ENCODE measurements at places on chromosomes 12 and 14.

- DNase-seq: no peak
These were observed 8.9 kb downstream of the CALM1 start for GRCh38 chr14:90405755-90406154.

DNA sequence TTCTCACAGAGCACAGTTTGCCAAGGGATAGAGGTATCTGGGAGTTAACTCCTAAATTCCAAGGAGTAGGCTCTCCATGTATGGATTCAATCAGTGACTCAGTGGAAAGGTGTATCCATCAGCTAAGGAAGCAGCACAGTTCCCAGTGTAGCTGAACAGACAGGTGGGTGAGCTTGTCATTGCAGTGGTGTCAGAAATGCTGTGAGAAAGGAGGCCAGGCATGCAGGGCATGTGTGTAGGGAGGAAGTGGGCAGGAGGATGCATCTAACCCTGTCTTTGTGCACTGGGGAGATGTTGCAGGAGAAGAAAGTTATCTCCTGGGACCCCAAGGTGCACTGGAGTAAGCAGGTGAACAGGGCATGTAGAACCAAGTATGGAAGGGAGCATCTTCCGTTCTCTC is 539.0 kb downstream of the VRK1 start:
- no peak for DNase-seq

DNA sequence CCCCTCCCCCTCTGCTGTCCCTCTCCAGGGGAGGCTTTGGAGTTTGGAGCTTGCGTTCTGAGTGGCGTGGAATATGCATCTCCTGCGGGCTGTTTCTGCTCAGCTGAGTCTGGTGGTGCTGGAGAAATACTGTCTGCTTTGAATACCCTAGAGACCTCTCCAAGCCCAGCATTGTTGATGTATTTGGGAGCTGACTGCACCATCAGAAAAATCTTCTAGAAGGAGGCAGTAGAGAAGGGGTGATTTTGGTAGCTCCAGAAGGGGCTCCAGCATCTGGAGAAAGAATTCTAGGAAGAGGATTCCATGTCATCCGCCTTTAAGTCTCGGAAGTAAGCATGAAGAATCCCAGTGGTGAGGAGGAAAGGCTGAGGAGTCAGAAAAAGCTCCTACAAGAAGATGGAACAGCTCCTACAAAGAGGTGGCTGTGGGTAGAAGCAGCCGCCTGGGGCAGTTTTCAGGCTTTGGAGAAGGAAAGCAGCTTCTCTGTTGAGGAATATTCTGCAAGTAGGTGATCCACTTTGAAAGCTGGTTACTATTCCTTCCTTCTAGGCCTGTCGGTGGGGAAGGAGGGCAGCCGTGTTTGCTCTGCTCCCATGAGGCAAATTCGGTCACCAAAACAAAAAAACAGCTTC is 9.7 kb downstream of the MLXIP start:
- DNase-seq: no peak

GRCh38 chr12:13631873-13632272 is 349.5 kb downstream of the GRIN2B start:
- no peak for DNase-seq

DNA sequence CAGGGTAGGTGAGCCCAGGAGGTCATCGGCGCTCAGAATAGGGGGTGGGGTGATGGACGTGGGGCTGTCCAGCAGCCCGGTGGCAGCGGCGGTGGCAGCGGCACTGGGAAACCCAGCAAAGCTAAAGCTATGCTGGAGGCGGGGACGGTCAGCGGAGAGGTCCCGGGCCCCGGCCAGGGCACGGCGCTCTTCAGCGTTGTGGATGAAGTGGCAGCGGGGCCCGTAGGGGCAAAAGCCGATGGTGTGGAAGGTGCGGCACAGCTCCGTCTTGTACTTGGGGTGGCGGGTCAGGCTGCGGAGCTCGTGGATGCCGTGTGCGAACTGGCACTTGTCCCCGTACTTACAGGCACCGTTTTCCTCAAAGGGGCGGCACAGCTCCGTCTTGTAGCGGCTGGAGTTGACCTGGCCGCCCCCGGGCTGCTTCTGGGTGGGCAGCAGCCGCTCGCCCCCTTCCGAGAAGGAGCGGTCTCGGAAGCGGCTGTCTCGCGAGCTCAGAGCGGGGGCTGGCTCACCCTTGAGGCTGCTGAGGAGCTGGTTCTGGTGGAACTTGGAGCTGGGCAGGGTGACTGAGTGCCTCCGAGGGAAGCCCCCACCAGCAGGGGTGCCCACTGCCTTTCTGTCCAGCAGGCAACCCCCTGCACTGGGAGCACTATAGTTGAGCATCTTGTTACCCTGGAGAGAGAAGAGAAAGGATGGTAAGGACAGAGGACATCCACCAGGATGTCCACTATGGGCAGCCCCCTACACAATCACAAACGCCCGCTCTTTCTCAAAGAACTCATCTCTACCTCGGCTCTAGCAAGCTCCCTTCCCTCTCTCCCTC is 2.8 kb downstream of the ZFP36L1 start:
- no peak for DNase-seq

- DNase-seq: no peak
These were observed 56.8 kb upstream of the LRRK2 start for GRCh38 chr12:40168001-40168400.

DNA sequence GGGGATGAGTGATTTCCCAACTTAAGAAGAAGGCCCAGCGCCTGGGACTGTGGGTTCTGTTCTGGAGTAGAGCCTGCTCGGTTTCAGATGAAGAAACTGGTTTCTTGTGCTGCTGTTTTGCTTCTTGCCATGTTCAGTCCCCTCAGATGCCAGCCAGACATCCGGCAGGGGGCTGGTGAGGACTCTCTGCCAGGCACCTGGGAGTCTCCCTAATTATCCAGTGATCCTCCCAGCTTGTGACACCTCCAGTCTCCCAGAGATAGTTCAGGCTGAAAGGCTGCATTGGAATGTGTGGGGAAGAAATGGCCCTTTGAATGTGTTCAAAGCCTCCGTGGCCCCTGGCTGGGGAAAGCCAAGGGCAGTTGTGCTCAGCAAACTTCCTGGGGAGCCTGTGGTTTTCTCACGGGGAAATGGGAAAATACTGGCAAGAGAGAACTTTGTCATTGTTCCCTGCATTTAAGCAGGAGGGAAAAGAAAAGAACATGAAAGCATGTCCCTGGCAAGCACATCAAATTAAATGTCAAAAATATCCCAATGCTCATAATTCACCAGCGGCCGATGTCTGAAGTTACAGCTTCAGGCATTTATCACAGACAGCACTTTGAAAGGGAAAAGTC is 8.5 kb upstream of the SERPINA12 start:
- DNase-seq: no peak

GRCh38 chr12:112148031-112148513 is 22.7 kb downstream of the TRAFD1 start:
- DNase-seq: peak; percentile 79

GRCh38 chr12:52255926-52256583 is 18.4 kb upstream of the KRT86 start:
- DNase-seq: no peak

GRCh38 chr12:47935184-47935583 is 28.2 kb upstream of the TMEM106C start:
- DNase-seq: peak; percentile 82

DNA sequence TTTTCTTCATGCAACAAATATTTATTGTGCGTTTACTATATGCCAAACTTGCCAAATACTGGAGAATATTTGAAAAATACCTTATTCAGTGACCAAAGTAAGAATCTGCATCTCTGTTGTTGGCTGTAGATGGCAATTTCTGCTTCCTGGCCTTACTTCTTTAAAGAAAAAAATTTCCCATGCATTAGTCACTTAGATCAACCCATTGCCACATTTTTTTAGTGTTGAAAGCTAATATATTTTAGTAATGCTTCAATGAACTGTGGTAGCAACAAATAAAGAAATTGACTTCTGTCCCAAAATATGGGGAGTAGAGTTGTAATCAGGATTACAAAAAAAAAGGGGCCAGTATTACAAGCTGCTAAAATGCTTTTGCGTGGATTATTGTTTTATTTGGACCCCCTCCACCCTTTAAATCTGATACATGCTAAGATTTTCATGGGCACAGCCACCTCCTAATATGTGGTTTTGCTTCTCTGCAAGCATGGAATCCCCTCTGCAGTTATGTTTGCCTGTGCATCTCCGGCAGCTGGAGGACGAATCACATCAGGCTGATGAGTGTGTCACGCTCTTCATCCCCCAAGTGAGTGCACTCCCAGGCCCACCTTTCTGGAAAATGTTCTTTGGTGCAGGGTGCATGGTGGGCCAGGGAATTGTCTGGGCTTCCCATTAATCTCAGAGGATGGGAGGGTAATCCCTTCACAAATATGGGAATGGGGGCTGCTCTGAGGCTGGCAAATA is 38.1 kb upstream of the PTCSC3 start:
- no peak for DNase-seq

GRCh38 chr14:101598159-101598558 is 36.9 kb downstream of the DIO3 start:
- no peak for DNase-seq

- no peak for DNase-seq
These were observed 5.7 kb downstream of the RAB35 start for GRCh38 chr12:120110550-120111501.

- DNase-seq: peak; percentile 12
These were observed 705.1 kb downstream of the MED13L start for GRCh38 chr12:115572440-115572839.

GRCh38 chr14:100674897-100675619 is 51.6 kb upstream of the DLK1 start:
- DNase-seq: no peak

GRCh38 chr12:120820884-120821510 is 83.2 kb downstream of the SPPL3 start:
- no peak for DNase-seq

DNA sequence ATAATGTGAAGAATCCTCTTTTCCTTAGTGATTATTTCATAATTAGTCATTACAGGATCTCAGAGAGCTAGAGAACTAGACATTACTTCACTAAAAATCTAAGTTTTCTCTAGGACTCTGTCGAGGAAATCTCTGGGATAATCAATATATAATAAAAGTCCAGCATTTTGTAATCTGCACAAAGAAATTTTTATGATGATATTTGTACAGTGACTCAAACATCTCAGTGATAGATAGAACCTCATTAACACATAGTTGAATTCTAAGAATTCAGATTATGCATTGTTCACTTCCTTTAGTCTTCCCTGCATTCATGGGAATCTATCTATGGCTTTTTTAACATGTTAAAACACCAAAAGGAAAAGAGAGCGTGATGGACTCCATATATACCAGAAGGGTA is 11.0 kb downstream of the ITPR2 start:
- DNase-seq: no peak

GRCh38 chr14:72563676-72564075 is 330.2 kb downstream of the DPF3 start:
- no peak for DNase-seq

DNA sequence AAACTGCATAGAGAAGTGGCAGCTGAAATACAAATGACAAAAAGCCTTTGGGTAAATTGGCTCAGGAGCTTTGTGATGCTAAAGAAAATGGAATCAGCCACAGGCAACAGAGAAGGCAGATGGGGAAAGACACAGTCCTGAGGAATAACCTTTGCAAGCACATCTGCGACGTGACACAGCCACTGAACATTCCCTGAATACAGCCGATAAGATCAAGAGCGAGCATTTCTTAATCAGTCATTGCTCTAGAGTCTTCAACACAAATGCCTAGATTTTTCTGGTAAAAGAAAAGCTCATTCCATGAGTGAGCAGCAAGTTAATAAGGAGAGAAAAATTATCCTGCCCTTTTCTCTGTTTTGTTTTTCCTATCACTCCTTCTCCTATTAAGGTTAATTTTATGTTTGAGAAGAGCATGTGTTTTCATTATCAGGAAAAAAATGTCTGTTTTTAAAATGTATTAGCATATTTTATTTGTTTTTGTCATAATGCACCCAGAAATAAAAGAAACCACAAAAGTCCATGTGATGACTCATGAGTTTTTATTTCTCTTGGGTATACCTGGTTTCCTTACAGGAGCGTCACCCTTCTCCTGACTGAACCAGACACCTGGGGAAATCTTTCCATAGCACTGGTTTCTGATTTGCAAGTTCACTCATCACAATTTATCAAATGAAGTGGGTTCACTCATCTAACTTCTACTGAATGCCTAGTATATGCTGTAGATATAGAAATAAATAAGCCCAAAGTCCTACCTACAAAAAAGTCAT is 45.4 kb upstream of the PCED1B start:
- no peak for DNase-seq

GRCh38 chr14:53851394-53852090 is 105.1 kb downstream of the BMP4 start:
- peak; percentile 11 for DNase-seq

GRCh38 chr12:1488908-1489381 is 105.4 kb downstream of the FBXL14 start:
- DNase-seq: peak; percentile 40

DNA sequence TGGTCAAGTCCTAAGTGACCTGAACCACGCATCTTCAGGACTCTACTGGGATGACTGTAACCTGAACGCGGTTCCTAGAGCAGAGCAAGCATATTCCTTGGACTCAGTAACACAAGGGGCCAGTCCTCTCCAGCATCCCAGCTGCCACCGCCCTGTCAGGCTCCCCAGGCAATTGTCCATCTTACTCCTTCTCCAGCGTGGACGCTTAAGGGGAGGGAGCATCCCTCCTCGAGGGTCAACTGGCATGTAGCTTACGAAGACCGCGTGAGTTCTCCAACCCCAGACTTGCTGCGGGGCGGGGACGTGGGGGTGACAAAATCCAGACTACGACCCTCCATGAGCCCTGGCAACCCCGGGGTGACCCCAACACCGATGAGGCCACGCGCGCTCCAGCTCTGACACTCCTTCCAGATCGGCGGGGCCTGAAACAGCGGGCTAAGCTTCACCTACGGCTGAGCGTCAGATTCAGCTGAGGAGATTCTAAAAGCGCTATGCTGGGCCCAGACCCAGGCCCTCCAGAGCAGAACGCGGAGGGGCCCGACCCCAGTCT is 846 bp upstream of the MTHFD1 start:
- DNase-seq: peak; percentile 19

- peak; percentile 80 for DNase-seq
These were observed 107.2 kb downstream of the DUSP6 start for GRCh38 chr12:89245090-89245489.

DNA sequence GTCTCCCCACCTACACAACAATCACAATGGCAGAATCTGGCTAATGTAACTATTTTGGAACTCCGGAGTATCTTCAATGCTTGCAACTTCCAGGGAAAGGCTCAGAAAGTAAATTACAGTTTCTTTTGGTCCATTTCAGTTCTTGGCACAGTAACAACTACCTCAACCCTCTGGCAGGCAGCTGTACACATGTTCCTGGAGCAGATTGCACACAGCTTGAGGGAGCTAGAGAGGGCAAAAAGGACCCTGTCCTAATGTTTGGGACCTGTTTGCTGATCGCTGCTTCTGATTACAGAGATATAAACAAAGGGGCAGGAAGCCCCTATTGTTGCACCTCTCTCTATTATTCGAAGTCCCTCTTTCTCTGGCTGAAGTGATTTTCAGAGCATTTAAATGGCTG is 35.2 kb upstream of the SLC38A1 start:
- DNase-seq: peak; percentile 12
